ENCODE measurements at places on chromosomes 7 and 10. TPM values are rescaled to one million over a fixed set of nuclear protein-coding genes. Genes with fewer than 3 reads are reported as not detected.
A peak's percentile ranks its signal among the peaks of the same experiment; 100 is the strongest.

DNA sequence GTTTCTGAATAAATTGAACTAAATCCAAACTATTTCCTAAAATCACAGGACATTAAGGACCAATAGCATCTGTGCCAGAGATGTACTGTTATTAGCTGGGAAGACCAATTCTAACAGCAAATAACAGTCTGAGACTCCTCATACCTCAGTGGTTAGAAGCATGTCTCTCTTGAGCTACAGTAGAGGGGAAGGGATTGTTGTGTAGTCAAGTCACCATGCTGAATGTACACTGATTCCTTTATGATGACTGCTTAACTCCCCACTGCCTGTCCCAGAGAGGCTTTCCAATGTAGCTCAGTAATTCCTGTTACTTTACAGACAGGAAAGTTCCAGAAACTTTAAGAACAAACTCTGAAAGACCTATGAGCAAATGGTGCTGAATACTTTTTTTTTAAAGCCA is 13.9 kb downstream of the MEST start:
- DNase-seq: no peak

GRCh38 chr7:131462059-131462458 is 94.4 kb downstream of the PODXL start:
- DNase-seq: no peak

DNA sequence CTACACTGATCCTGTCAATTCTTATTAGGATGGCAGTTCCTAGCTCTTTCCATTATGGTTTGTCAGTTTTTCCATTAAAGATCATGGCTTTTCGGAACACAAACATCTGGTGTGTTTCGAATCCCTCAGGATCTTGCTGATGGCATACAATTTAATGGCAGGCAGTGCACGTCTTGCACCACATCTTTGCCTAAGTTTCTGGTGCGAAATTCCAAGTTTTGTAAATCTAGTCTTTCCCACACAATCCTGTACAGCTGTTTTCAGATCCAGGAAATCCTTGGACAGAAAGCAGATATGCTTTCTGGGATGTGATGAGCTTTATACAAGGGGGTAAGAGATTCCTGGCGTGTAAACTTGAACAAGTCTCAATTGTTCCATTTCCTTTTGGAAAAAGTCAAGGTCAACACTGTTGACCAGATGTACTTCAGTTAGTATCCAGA is 224.3 kb upstream of the PHYHIPL start:
- peak; percentile 44 for DNase-seq

- DNase-seq: no peak
Observed at GRCh38 chr10:71661779-71662336, 57.7 kb downstream of the C10orf105 start.

- no peak for DNase-seq
Observed at GRCh38 chr10:122478971-122479370, 17.6 kb downstream of the HTRA1 start.

DNA sequence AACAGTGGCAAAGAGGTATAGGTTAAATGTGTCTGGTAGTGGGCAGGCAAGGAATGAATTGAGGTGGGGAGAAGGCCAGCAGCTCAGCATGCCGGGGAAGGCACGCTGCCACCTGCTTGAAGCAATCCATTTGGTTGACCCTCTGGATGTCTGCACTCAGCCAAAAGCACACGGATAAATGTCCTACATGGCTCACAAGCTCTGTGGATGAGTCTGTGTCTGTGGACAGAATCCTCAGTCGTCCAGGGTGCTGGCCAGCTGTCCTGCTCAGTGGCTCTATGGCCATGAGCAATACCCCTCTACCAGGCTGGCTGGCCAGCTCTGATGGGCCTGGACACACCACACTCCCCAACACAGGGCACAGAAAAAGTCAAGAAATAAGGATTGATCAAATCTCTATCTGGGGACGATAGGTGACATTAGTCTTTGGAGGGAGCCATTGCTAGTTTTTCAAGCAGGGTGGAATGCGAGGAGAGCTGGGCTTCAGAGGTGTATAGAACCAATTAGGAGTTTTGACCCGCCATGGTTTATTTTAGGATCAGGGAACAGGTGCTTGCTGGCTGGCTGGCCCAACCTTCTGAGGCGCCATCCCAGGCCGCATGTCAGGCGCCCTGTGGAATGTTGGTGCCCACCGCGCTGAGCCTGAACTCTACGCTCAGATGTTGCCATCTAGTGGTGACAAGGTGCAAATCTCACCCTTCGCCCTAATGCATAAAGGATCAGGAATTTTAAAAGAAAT is 493.4 kb downstream of the TNS3 start:
- peak; percentile 84 for DNase-seq

SHH gene
- 0.29 TPM for total RNA-seq

SH2D4B gene
- not detected for total RNA-seq

IFIT1B gene
- not detected for total RNA-seq

PPP1R17 gene
- not detected for total RNA-seq
